ENCODE measurements at places on chromosomes 6 and 20.

DNA sequence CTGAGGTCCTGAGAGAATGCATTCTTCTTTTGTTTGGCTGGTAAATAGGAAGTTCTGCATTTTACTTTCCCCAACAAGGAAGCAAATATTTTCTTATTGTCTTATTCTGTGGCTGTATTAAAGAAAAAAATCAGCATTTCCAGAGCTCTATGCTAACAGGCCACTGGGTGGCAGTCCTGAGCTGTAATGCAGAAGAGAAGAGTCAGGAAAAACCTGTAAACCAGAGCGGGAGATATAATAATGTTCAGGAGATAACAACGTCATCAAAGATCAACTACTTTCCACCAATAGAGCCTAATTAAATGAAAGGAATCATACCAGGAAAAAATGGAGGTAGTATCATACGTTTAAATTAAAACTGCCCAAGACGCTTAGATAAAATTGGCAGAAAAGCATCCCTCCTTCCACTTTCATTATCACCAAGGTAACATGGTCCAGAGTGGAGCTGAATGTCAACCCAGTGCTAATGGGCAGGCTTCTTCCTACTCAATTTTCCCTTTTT is 55.6 kb upstream of the CARMIL1 start:
- peak; percentile 63 for DNase-seq

- no peak for DNase-seq
Measured at GRCh38 chr6:144912474-144912873, 627.3 kb downstream of the UTRN start.

- no peak for DNase-seq
Measured at GRCh38 chr6:28758046-28758817, 165.6 kb downstream of the TRIM27 start.

DNA sequence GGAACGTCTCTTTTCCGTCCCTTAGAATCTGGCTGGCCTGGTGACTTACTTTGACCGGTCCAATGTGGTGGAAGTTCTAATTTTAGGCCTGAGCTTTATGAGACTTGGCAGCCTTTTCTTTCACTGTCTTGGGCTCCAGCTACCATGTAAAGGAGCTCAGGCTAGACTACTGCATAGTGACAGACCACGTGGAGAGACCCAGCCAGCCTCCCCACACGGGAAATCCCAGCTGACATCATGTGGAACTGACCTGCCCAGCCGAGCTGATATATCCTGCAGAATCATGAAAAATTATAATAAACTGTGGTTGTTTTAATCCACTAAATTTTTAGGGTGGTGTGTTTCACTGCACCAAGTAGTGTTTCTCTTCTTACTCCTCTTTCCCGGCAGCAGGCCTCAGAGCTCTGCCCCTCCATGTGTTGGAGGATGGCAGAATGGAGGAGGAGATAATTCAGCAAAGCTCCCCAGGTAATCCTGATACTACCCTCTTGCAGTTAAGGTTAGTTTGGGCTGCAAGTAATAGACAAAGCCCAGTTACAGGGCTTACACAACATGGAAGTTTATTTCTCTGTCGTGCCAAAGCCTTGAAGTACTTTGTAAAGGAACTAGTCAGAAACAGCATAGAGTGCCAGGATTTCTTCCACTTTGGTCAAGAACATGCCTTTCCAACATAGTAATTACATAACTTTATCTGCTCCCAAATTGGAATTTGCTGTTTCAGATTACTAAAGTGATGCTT is 87.5 kb downstream of the SH3BGRL2 start:
- DNase-seq = no peak

DNA sequence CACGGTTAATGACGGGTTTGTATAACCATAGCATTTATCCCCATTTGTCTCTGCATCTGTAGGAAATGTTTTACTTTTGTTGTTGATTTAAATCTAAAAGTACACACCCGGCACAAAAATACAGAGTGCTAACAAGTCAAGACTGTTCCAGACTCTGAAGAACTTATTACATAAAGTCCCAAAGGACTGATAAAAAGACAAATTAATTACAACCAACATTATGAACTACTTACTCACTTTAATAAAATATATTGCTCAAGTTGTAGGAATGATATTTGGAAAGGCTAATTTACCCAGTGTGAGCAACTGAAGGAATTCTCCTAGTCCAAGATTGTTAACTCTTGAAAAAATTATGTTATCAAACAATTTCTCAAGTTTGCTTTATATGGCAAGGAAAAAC is 115.6 kb downstream of the KIF13A start:
- no peak for DNase-seq

All from psoas muscle (tissue), 8 donors.